ENCODE measurements at places on chromosomes 2 and 18.

DNA sequence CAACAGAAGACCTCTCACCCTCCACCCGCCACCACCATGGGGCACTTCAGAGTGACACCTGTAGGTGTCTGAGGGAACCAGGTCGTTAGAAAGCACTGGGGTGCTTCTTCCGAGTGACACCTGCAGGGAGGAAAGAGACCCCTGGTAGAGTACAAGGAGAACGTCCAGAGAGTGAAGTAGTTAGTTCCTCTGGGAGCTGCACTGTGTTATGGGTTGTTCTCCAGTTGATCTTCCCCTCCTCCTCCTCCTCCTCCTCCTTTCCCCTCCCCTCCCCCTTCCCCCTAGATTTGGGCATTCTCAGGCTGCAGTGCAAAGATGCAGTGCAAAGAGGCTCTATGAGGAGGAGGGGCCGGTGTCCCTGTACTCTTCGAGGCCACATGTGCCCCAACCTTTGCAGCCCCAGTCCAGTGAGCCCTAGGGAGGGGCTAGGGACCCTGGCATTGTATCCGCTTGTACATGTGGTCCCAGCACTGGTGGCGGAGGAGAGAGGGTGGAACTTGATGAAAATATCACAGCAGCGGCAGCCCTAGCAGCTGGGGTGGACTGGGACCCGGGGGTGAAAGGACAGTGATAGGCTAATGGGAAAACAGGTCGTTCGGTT, 850 bp downstream of the DNAJB2 start:
- DNase-seq = peak; percentile 78

GRCh38 chr2:39604866-39605265, 60.9 kb upstream of the TMEM178A start:
- no peak for DNase-seq

- DNase-seq = no peak
Observed at GRCh38 chr18:42941021-42941420, 174.5 kb downstream of the RIT2 start.

DNA sequence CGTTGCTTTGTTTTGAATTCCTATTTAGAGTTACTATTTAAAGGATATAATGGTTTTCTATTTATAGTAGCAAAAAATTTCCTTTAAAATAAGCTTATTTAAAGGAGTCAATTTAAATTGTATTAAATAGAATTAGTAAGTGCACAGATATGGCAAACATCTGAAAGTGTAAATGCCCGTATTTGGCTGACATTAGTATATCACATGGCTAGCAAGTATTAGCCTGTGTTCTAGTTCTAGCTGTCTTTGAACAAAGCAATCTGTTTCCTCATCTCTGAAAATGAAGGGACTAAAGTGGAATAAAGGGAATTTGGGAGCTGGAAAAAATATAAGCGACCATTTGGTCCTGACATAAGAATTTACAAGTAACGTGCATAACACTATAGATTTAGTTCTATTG, 32.2 kb downstream of the PELI1 start:
- DNase-seq = no peak

DNA sequence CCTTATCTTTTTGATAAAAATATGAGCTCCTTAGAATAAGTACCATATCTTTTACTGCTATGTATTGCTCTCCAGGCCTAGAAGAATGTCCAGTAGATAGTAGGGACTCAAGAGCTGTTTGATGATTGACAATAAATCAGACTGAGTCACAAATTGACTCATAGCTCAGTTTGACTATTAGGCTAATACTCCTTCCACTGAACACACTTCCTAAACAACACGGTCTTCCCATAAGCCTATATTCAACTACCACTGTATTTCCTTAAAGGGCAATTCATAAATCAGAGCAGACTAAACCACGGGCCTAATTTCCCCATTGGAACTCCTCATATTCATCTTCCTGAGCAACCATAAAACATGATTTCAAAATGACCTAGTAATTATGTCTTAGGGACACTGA, 258.5 kb downstream of the ALK start:
- no peak for DNase-seq

DNA sequence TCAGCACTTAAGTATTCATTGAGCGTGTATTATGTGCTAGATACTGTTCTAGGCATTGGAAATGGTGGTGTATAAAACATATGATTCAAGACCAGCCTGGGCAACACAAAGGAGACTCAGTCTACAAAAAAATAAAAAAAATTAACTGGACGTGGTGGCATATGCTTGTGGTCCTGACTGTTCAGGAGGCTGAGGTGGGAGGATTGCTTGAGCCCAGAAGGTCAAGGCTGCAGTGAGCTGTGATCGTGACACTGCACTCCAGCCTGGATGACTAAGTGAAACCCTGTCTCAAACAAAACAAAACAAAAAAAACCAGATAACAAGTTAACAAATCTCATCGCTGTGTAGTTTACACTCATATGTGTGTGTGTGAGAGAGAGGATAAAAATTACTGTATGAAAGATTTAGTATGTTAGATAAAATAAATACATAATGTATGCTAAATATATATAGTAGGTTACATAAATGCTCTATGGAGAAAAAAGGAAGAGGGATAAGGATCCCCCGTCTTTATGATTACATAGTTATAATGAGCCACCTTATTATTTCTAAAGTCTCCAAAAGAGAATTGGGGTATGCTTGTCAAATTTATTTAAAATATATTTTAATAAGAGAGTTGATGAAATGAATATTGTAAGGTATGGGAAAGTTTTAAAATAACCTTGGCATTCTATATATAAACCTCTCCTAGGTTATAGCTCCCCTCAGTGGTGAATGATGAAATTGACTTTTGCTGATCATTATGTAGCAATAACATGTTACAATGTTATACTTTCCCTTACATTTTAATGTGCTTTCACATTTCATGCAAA, 69.2 kb downstream of the EHBP1 start:
- no peak for DNase-seq

Measured in tibial artery (tissue), 4 donors.